Kidney glomerular epithelial cell (primary cell): ENCODE measurements at places on chromosomes 4 and X.

DNA sequence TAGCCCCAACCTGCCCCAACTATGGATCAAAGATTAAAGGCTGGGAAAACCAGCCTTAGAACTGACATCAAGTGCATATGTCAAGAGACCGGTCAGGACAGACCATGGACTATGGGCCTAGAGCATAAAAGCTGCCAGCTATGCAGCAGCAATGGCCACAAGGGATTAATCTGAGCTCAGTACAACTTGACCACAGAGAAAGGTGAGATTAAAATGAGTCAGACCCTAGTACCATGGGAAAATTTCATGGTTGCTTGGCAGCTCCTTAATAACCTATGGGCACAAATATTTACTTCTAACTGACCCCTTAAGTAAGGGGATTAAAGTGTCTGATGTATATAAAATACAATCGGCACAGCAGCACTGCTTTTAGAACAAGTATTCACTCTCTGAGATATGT is 54.4 kb downstream of the CBR4 start:
- no peak for DNase-seq

GRCh38 chr4:117328333-117328732 is 243.0 kb upstream of the TRAM1L1 start:
- no peak for DNase-seq

GRCh38 chr4:172815499-172816164 is 353.0 kb upstream of the GALNT7 start:
- DNase-seq, result no peak

GRCh38 chr4:119041951-119042560 is 93.6 kb upstream of the MYOZ2 start:
- DNase-seq, result peak; percentile 47

- peak; percentile 23 for DNase-seq
Observed at GRCh38 chrX:10636337-10636736, 16.0 kb upstream of the MID1 start.

- no peak for DNase-seq
Observed at GRCh38 chrX:132763528-132763927, 194.9 kb downstream of the HS6ST2 start.

DNA sequence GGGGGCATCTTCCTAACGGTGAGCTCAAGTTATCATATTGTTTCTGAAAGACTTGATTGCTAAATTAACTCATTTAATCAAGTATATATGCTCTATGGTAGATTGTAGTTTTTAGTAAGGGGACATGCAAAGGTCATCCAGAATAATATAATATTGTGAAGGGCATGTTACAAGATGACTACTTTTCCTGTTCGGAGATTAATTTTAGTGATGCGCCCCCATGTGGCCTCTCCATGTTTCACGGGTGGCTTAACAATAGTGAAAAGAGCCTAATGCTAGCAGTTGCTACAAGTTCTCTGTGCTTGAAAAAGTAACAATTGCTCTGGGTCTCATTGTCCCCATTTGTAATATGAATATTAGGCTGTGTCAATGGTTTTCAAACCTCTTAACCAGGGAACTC is 12.2 kb downstream of the SMPX start:
- DNase-seq, result no peak

DNA sequence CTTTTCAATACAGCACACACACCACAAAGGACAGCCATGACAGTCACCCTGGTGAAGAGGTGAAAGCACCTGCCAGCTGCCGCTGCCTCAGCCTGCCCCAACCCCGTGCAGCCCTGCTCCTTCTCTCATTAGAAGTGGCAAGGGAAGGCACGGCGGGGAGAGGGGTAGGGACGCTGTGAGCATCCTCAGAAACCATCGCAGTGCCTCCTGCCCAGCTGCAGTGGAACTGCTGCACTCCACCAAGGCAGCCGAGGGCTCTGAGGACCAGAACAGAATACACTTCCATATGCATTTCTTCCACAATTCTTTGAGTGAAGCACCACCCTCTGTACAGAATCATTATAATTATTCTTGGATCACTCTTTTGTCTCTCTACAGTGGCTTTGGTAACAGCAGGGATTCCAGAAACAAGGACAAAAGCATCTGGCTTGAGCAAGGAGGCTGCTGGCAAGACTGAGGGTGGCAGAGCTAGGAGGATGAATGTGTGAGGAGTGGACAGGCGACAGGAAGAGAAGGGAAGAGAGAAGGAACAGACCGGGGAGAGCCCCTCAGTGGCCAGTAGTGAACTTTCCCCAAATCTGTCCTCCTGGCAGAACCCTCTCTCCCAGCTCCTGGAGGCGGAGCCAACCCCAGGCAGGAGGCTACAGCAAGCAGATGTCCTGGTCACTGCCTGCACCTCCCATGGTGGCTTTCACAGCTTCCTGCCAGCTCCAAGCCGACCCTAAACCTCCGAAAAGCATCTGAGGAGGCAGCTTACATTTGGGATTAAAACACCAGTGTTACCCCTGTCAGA is 73.2 kb downstream of the MTNR1A start:
- DNase-seq, result no peak

- no peak for DNase-seq
Observed at GRCh38 chrX:114152130-114152529, 431.8 kb upstream of the HTR2C start.

GRCh38 chr4:101142259-101142658 is 205.1 kb downstream of the PPP3CA start:
- DNase-seq, result no peak
